ENCODE measurements at places on chromosomes 5 and 9.

DNA sequence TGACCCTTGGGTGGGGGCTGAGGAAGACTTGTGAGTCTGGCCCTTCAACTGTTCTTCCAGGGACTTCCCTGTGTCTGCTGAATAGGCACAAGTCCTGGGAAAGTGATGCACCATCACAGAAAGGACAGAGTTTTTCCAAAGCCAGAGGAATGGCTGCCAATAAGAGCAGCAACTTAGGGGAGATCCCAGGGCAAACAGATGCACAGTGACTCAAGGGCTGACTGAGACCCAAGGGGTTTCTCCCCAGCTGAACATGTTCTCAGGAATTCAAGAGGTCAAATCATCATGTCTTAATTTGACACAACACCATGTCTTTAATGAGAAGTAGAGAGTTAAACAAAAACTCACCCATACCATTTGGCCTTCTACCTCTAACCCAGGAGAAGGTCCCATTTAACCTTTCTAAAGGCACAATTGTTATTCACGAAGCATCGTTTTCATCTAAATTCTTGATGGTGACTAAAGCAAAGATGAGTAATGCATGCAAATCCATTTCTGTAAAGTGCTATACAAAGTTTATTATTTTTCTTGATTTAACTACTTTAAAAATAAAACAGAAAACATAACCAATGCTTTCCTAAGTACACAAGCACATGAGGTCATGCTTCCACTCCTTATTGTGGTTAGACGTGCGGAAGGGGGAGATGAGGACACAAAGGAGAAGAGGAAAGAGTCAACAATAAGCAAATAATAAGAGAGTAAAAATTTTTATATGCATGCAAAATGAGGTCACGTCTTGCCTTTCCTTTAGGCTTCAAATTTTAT, 324.1 kb downstream of the PLK2 start:
- no peak for DNase-seq

GRCh38 chr5:40288800-40289485, 390.8 kb upstream of the PTGER4 start:
- no peak for DNase-seq

DNA sequence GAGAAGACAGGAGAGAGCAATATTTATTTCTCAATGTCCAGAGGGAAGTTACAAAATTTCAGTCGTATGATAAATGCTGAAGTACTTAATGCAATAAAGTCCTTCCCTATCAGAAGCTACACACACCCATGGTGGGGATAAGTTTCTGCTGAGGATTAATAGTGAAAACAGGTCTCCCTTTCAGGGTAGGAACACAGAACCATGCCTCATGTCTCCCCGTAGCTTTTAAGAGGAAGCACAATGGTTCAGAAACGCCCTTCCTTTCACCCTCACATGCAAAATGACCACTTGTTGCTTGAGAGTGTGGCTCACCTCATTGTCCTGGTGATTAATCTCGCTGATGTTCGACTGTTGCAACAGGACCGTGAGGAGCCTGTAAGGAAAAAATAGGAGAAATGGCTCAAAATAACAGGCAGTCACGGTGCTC, 73.6 kb downstream of the ANKRD55 start:
- DNase-seq, result no peak

DNA sequence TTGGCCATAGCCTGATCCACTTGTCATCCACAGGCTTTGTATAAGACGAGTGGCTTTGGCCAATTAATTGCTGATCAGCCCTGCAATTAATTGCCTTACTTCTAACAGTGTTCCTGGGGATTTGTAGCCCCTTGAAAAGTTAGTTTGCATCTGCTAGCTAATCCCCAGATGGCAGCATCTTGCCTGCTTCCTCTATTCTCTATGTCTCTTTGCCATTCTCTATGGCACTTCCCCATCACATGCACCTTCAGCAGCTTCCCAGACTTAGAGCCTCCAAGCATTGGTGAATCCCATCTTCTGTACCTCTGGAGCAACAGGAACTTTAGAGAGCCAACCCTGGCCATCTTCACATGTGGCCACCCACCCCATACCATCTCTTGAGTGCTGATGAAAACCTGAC, 197.0 kb upstream of the DMAC1 start:
- DNase-seq, result no peak

GRCh38 chr5:142324136-142324870, 518 bp downstream of the SPRY4 start:
- DNase-seq, result no peak

DNA sequence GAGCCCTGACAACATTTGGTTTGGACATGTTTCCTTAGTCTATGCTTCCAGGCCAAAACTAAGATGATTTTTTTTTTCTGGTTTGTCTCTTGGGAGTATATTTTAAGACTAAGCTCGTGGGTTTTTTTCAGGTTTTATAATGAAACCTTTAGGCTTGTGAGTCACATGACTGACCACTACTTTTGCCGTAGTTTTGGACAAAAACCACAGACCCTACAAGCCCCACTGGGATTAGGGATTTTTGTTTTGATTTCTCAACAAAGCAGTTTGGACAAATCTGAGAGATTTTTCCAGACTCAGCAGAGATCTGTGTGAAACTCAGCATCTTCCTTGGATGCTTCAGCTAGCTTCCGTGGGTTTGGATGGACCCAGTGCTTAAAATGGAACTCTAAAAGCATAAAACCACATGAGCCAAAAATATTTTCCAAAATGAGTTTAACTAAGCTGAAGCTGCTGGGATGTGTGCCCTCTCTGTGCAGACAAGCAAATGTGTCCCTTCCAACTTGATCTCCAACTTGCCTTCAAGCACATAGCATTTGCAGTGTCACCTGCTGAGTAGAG, 70.3 kb upstream of the SMIM15 start:
- no peak for DNase-seq

GRCh38 chr9:111949919-111950318, 53.3 kb downstream of the UGCG start:
- no peak for DNase-seq

- DNase-seq, result no peak
These were observed 80.7 kb downstream of the HAPLN1 start for GRCh38 chr5:83639911-83640310.

- DNase-seq, result no peak
These were observed 3.1 kb downstream of the CETN3 start for GRCh38 chr5:90406466-90406865.
